Left ventricle myocardium inferior (tissue), 1 donor: ENCODE measurements at places on chromosomes 5 and 9. TPM values are rescaled to one million over a fixed set of nuclear protein-coding genes. Genes with fewer than 3 reads are reported as not detected.

DNA sequence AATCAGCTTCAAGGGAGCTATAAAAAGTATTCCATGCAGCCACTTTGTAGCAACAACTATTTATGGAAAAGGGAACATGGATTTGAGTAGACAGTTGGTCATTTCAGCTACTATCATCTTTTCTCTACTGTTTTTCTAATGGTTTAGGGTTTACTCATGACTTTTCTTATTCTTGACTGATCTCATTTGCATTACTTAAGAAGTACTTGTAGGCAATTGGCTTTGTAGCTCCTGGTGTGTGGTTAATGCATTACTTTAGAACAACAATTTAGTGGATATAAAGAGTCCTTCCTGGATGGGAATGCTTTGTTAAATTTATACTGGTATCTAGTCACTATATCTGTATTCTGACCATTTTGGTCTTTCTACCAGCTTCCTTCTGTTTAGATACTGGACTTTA is 59.8 kb upstream of the NTRK2 start:
- no peaks in the 10 kb centered on the region for H3K4me1 ChIP-seq
- H3K36me3 ChIP-seq, result no peaks in the 10 kb centered on the region
- no peak overlapping the region for H3K27ac ChIP-seq
- peaks cover 9% of the 10 kb centered on the region for H3K27me3 ChIP-seq

- no peak overlapping the region for H3K4me3 ChIP-seq
- no peak for DNase-seq
- H3K36me3 ChIP-seq, result no peaks in the 10 kb centered on the region
- H3K27me3 ChIP-seq, result peaks cover 1% of the 10 kb centered on the region
- peak overlapping the region; percentile 30 for H3K27ac ChIP-seq
These were observed 57.9 kb downstream of the DOCK8 start for GRCh38 chr9:272251-273213.

GRCh38 chr5:149375434-149375833 is 3.7 kb downstream of the IL17B start:
- DNase-seq, result no peak
- no peak overlapping the region for H3K4me3 ChIP-seq
- H3K4me1 ChIP-seq, result peaks cover 19% of the 10 kb centered on the region
- no peaks in the 10 kb centered on the region for H3K27me3 ChIP-seq
- H3K27ac ChIP-seq, result no peak overlapping the region

DNA sequence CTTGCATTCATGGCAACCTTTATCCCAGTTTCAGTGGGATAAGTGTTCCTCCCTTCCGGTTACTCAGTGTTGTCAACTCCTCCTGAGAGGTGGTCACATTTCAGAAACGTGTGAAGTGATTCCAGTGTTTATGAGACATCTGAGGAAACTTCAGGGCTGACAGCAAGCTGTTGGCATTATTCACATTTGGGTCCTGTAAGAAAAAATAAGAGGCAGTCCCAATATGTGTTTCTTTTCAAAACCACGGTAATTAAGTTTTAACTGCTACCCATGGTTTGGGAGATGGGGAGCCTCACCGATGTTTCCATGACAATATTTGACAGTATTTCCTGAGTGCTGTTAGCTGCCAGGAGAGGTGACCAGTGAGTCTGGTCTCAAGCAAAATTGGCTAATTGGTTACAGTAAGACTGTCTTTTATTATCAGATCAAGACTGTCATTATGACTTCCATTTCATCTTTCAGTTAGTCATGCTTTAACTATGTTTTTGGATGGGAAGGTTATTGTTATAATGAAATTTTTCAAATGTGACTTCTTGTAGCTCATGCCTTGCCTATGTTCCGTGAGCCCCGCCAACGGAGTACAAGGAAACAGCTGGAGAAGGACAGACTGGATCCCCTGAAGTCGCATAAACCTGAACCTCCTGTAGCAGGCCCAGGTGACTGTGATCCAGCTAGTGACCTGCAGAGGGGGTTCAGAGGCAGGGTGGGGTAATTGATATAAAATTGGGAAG is 115.3 kb downstream of the GDNF start:
- DNase-seq, result no peak
- H3K4me1 ChIP-seq, result no peaks in the 10 kb centered on the region
- H3K27ac ChIP-seq, result no peak overlapping the region

Gene MYO10
- 5.0 TPM for total RNA-seq

Gene PIP5K1B
- total RNA-seq, result 71.9 TPM

Gene HAPLN1
- 2.1 TPM for total RNA-seq

DNA sequence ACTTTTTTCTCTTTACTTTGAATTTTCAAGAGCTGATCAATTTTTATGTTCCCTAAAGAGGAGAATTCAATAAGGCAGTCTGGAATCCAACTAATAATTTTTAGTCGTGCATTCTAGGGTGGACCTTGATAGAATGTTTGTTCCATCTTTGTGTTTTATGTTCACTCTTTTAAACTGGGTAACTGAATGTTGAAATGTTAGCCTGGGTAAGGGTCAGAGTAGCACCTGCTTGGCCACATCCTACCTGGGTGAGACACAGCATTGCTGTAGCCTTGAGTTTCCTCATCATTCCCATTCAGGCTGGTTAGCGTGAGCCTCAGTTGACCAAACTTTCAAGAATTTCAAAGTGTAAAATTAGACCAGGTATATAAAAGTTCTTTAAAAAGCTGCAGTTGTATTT is 85.0 kb downstream of the SGCD start:
- no peak overlapping the region for H3K4me3 ChIP-seq
- H3K4me1 ChIP-seq, result peaks cover 31% of the 10 kb centered on the region
- H3K27ac ChIP-seq, result peak overlapping the region; percentile 74
- no peak for DNase-seq
- no peaks in the 10 kb centered on the region for H3K27me3 ChIP-seq

GRCh38 chr9:132372177-132373095 is 17.6 kb upstream of the SETX start:
- H3K4me3 ChIP-seq, result peak overlapping the region; percentile 21
- peaks cover 15% of the 10 kb centered on the region for H3K4me1 ChIP-seq
- H3K27me3 ChIP-seq, result no peaks in the 10 kb centered on the region
- peak; percentile 36 for DNase-seq
- H3K27ac ChIP-seq, result peak overlapping the region; percentile 82

DNA sequence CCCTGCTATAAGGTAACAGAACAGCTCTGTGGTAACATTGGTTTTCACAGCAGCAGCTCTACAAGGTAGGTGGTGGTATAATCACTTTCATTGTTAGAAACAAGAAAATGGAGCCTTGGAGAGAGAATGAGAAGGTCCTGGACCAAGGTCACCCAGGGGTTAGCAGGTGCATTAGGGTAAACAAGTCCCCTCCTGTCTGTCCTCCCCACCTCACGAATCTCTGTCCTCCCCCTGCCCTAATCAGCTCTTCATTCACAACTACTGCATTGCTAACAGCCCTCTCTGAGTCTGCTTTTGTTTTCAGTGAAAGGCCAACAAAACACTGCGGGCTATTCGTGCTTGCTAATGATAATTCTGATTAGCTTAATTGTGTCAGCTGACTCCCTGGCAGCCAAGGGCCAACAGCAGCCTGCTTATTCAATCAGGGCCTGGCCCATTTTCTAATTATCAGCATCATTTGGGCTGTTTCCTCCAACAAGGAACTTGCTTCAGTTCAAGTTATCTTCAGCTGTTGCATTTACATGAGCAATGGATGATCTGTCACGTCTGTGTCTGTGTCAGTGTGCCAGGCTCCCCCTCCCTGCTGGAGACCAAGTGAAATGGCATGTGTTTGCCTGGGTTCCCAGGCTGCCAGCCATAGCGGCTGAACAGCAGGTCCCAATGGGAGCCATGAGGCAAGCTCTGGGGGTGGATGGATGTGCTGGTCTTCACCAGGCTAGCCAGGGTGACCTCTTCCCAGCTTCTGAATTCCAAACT is 56.7 kb upstream of the EQTN start:
- H3K27ac ChIP-seq, result peak overlapping the region; percentile 39
- H3K4me3 ChIP-seq, result no peak overlapping the region
- DNase-seq, result no peak
- no peaks in the 10 kb centered on the region for H3K36me3 ChIP-seq
